Brain microvascular endothelial cell (primary cell): ENCODE measurements at places on chromosomes 4 and X.

DNA sequence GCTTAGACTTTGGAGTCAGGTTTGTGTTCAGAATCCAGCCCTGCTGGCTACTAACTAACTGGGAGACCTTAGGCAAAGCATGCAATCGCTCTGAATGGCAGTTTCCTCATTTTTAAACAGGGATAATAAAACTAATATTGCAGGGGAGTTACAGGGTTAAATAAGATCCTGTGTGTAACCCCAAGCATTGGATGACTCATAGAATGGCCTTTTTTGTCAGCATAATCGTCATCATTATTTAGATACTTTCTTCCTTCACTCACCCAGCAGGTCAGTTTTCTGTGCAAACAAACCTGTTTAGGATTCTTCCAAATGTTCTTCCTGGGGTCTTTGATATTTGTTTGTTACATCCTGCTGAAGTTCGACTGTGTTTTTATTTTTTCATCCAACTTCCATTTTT, 208.2 kb downstream of the EVC2 start:
- peak; percentile 12 for DNase-seq

GRCh38 chrX:148530464-148531077, 30.2 kb downstream of the AFF2 start:
- peak; percentile 18 for DNase-seq

GRCh38 chrX:55484948-55485347, 4.7 kb downstream of the USP51 start:
- no peak for DNase-seq

GRCh38 chr4:16262188-16262587, 35.9 kb upstream of the TAPT1 start:
- no peak for DNase-seq

- DNase-seq, result no peak
Measured at GRCh38 chr4:108372681-108373080, 203.9 kb upstream of the LEF1 start.
